ENCODE measurements at places on chromosomes 7 and 10.

- DNase-seq, result no peak
Measured at GRCh38 chr7:5452937-5453540, 29.4 kb upstream of the TNRC18 start.

GRCh38 chr10:132667342-132668047 lies 118.5 kb downstream of the NKX6-2 start:
- no peak for DNase-seq

GRCh38 chr10:121658611-121659010 lies 60.4 kb upstream of the FGFR2 start:
- no peak for DNase-seq

DNA sequence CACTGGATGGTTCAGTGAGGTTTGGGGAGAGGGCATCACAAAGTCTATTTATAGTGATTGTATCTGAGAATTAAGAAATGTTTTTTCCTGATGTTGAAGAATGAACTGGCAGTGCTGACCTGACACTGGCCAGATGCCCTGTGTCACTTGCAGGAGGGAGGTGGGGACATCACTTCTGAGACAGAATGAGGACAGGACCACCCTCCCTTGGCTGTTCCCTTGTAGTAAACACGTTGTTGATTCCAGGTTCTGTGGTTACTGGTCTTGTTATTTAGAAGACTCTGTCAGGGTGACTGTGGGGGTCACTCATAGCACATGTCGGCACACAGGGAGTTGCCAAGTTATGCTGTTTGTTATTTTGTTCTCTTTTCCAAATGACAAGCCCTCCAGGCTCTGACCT lies 126.4 kb downstream of the ADCY1 start:
- no peak for DNase-seq

- DNase-seq, result no peak
Measured at GRCh38 chr10:125201108-125201524, 40.8 kb upstream of the CTBP2 start.

GRCh38 chr10:98254234-98254974 lies 13.6 kb downstream of the LOXL4 start:
- no peak for DNase-seq

- no peak for DNase-seq
Measured at GRCh38 chr10:46237815-46238510, 48.8 kb upstream of the ANTXRL start.

- no peak for DNase-seq
Measured at GRCh38 chr10:104937567-104937966, 296.5 kb downstream of the SORCS3 start.

- no peak for DNase-seq
Measured at GRCh38 chr7:44327981-44328380, 2.6 kb upstream of the CAMK2B start.

Measured in activated naive CD4-positive, alpha-beta T cell treated with anti-CD3 and anti-CD28 coated beads, Interleukin-2, amount 50 U/mL, for 16 hours (primary cell).